ENCODE measurements at places on chromosomes 11 and 22. TPM values are rescaled to one million over a fixed set of nuclear protein-coding genes. Genes with fewer than 3 reads are reported as not detected.

Gene ACRV1
- not detected for total RNA-seq

Gene LARGE1
- 23.0 TPM for total RNA-seq

Gene OR4C5
- not detected for total RNA-seq

Gene MS4A8
- total RNA-seq, result not detected

Gene UCP2
- 9.4 TPM for total RNA-seq

Gene MS4A3
- total RNA-seq, result not detected

Gene ABTB2
- total RNA-seq, result 14.1 TPM

Gene OR5A1
- not detected for total RNA-seq

Gene ASPHD2
- total RNA-seq, result 18.8 TPM

Gene GRM5
- total RNA-seq, result not detected

Gene MUC2
- not detected for total RNA-seq

Gene CNTF
- total RNA-seq, result 0.89 TPM

Gene CASP5
- 0.21 TPM for total RNA-seq

Gene TBX10
- not detected for total RNA-seq

Gene BIRC3
- 10.1 TPM for total RNA-seq

Gene MRPL17
- total RNA-seq, result 115 TPM

Gene A4GALT
- 4.5 TPM for total RNA-seq

Gene CHCHD10
- 28.3 TPM for total RNA-seq

Gene MB
- total RNA-seq, result 11.8 TPM

Gene GAB4
- total RNA-seq, result 0.61 TPM

Gene TMEM151A
- not detected for total RNA-seq

Gene COA4
- total RNA-seq, result 50.0 TPM

Gene OR6A2
- not detected for total RNA-seq

Gene CHRM1
- 7.6 TPM for total RNA-seq

Gene CENPM
- total RNA-seq, result 10.9 TPM

Gene GSTT2
- not detected for total RNA-seq

Gene FUT4
- total RNA-seq, result 3.3 TPM

Gene RIN1
- 56.9 TPM for total RNA-seq

Gene CD3E
- 0.46 TPM for total RNA-seq

Gene GRAMD1B
- 0.61 TPM for total RNA-seq

Gene MIOX
- not detected for total RNA-seq

Gene PATE2
- not detected for total RNA-seq

Gene TRIM29
- 1,189 TPM for total RNA-seq

Gene TRIM48
- not detected for total RNA-seq

Gene RFPL2
- total RNA-seq, result not detected

Gene COPB1
- total RNA-seq, result 68.6 TPM

Gene BIK
- 9.2 TPM for total RNA-seq

Gene HEPHL1
- 0.11 TPM for total RNA-seq

Gene ART5
- 2.9 TPM for total RNA-seq

Gene TST
- total RNA-seq, result 69.6 TPM

Gene POU2AF2
- not detected for total RNA-seq

Gene SLC17A6
- not detected for total RNA-seq

Gene MLC1
- total RNA-seq, result 0.36 TPM

Gene GALNT18
- total RNA-seq, result 23.7 TPM

Gene VSTM5
- not detected for total RNA-seq

Gene PANX2
- total RNA-seq, result 1.4 TPM

Gene PPP6R3
- total RNA-seq, result 74.2 TPM

Gene CD81
- 337 TPM for total RNA-seq

Gene TMPRSS13
- total RNA-seq, result 124 TPM

Gene UBQLN3
- total RNA-seq, result not detected

Gene ZP1
- total RNA-seq, result 0.26 TPM

Gene PHF21B
- not detected for total RNA-seq

Gene OTUB1
- total RNA-seq, result 48.8 TPM

Data from lower leg skin (tissue), 4 donors.